ENCODE measurements at places on chromosomes 2 and 18. TPM values are rescaled to one million over a fixed set of nuclear protein-coding genes. Genes with fewer than 3 reads are reported as not detected.

The DQX1 gene
- total RNA-seq = not detected

The GNAL gene
- total RNA-seq = 2.7 TPM

The ACTR2 gene
- total RNA-seq = 26.9 TPM

The ATP8B1 gene
- total RNA-seq = 68.0 TPM

The CIB4 gene
- total RNA-seq = not detected

The NUP35 gene
- total RNA-seq = 25.7 TPM

The PROC gene
- not detected for total RNA-seq

- no peak for DNase-seq
These were observed 123.5 kb downstream of the LIPG start for GRCh38 chr18:49685231-49685942.

- DNase-seq = peak; percentile 56
These were observed 11.5 kb downstream of the SPRED2 start for GRCh38 chr2:65420712-65421431.

- no peak for DNase-seq
These were observed 317.0 kb upstream of the MMADHC start for GRCh38 chr2:149904352-149905175.

- peak; percentile 100 for DNase-seq
These were observed 223.7 kb upstream of the TRIB2 start for GRCh38 chr2:12493031-12493513.

- DNase-seq = no peak
These were observed 5.9 kb downstream of the SERPINB11 start for GRCh38 chr18:63708650-63709049.

- no peak for DNase-seq
These were observed 112.2 kb upstream of the NCKAP5 start for GRCh38 chr2:133680343-133681049.

GRCh38 chr18:31354990-31355389 lies 21.6 kb upstream of the DSG4 start:
- DNase-seq = no peak

GRCh38 chr2:42638080-42638784 lies 69.8 kb downstream of the MTA3 start:
- DNase-seq = no peak

DNA sequence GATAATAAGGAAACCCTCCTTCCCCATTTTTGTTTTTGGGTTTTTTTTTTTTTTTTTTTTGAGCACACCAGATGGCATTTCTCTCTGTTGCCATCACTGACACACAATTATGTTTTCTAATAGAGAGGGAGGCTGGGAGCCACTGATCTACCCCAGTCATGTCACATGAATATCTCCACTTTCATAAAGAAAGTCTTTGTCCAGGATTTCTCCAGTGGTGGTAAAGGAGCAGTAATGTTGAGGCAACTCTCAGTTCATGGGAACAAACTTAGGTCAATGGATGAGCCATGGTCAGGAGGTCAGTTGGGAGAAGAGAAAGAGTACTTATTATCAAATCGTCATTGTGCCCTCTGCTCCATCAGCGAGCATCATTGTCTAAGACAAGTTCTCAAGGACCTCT lies 603.7 kb downstream of the ARHGAP15 start:
- DNase-seq = no peak

- no peak for DNase-seq
These were observed 39.1 kb upstream of the RPL31 start for GRCh38 chr2:100963026-100963375.

DNA sequence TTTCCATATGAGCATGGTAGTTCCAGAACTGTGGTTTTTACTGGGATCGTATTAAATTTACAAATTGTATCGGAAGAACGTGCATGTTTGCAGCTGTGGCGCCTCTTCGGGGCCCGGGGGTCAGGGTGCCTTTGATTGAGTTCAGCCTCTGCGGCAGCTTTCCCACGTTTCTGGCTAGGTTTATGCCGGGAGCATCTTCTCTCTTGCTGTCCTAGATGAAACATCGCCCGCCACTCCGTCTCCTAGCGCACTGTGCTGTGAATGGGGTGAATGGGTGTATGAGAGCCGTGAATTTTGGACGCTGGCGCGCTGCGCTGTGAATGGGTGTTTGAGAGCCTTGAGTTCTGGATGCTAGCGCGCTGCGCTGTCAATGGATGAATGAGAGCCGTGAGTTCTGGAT lies 12.3 kb downstream of the PDCD1 start:
- no peak for DNase-seq

DNA sequence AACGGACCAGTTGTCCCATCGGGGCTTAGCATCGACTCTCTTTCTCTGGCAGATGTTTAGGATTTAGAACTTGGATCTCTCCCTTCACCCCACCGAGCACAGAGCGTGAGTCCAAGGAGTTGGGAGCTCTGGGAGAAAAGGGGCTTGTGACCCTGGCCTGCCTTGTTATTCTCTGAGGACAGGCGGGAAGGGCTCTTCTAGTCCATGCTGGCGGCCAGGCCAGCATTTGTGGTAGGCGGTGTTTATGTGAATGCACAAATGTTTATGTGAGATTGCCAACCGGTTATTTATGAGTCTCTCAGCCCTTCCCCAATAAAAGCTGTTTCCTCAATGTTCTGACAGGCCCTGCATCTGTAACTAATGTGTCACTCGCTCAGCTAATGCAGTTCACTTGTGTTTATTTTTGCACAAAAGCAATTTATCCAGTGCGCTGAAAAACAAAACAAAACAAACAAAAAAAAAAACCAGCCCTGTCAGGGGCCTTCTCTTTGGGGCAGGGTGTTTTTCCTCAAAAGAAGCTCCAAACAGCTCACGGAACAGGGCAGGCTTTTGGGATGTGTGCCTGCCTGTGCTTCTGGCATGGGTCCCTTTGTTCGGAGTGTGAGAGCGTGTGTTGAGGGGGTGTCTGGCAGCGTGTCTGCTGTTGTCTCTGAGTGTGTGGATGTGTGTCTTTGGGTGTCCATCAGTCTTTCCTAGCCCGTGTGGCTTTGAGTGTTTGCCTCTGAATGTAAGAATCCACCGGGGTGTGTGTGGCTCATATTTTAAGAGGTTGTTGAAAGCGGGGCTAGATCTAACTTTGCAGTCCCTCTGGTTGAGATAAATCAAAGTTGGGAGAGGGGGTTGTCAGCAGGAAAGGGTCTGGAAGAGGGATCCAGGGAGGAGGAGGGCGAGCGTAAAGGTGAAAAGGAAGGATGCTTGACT lies 52.8 kb upstream of the HAAO start:
- DNase-seq = peak; percentile 84

DNA sequence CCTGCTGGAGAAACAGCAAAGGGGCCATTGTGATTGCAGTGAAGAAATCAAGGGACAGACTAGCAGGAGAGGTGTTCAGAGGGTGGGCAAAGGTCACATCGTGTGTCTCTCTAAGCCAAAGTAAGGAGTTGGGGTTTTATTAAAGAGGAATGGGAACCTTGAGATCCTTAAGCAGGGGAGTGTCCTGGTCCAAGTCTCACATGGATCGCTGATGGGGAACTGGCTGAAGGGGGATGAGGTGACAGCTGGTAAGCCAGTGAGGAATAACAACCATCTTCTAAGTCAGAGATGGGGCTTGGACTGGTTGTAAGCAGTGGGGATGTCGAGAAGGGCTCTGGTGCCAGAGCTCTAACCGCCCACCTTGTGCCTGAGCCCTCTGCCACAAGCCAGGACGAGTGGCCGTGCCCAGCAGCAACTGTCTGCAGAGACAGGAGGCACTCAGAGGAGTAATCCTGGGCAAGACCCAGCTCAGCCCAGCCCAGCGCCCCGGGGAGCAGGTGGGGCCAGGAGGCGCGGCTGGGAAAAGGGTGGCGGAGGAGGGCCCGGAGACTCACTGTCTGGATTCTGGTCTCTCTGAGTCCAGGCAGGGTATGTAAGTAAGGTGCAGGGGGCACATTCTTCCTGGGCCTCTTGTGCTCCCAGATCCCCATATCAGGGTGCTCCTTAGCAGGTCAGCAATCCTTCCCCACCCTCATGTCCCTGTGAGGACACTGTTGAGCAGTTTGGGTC lies 13.7 kb downstream of the WNT10A start:
- DNase-seq = no peak

DNA sequence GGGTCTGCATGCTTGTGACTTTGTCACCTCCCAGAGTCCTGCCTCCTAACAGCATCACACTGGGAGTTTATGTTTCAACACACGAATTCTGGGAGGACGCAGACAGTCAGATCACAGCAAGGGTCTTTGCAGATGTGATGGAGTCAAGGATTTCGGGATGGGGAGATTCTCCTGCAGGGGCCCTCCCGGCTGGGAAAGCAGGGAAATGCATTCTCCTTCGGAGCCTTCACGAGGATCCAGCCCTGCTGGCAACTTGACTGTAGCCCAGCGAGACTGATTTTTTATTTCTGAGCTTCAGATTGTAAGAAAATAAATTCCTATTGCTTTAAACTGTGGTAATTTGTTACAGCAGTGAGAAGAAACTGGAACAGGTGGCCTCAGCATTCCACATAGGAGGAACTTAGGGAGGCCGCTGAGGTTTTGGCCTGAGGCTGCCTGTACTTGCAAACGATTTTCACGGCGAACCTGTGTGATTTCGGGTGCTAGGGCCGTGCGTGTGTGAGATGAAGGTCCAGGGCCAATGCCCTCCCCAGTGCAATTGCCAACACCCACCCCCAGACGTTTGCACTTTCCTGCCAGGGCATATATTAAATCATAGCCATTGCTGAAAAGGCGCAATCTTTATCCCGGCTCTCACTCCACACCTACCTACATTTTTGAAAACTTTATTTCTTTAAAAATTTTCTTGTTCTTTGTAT lies 79.8 kb downstream of the ASB1 start:
- no peak for DNase-seq

DNA sequence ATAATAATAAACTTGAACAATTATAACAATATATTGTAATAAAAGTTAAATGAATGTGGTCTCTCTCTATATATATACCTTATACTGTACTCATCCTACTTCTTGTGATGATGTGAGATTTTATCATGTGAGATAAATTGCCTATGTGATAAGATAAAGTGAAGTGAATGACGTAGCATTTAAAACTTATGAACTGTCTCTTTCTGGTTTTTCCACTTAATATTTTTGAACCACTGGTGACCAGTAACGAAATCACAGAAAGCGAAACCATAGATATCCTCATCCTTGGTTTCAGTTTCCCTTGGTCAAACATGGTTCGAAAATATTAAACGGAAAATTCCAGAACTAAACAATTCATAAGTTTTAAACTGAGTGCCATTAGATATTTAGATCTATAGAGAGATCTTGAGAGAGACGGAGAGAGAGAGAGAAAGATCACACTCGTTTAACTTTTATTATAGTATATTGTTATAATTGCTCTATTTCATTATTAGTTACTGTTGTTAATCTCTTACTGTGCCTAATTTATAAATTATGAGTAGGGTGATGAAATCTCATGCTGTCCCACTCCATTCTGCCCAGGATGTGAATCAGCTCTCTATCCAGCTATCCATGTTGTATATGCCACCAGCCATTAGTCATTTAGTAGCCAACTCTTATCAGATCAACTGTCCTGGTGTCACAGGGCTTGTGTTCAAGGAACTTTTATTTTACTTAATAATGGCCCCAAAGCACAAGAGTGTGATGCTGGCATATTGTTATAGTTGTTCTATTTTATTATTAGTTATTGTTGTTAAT lies 156.8 kb downstream of the THADA start:
- no peak for DNase-seq

GRCh38 chr2:120293096-120294007 lies 40.7 kb downstream of the RALB start:
- DNase-seq = no peak

GRCh38 chr2:239293775-239294430 lies 106.9 kb downstream of the HDAC4 start:
- no peak for DNase-seq

DNA sequence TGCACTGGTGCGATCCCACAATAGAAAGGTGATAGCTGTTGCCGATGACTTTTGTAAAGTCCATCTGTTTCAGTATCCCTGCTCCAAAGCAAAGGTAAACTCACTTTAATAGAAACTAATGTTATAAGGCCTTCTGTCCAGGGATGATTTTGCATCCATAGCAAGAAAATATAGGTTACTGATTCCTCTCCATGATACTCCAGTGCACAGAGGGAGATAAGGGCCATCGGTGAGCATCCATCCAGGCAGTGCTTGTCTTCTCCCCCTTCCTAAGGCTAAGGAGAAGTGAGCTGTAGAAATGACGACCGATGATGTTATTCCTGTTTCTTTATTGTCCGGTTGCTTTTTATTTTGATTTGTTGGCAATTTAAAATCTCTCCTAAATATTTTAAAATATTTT lies 32.1 kb downstream of the COX7A2L start:
- DNase-seq = no peak

GRCh38 chr2:64837925-64838641 lies 151.1 kb upstream of the SLC1A4 start:
- DNase-seq = peak; percentile 95

All from MG63 (cell line).